Stimulated activated CD4-positive, alpha-beta T cell treated with anti-CD3 and anti-CD28 coated beads, TNF-alpha, amount 100 ng/mL, for 24 hours (primary cell): ENCODE measurements at places on chromosomes 11 and 22.

GRCh38 chr11:75524665-75525432, 892 bp downstream of the GDPD5 start:
- DNase-seq: peak; percentile 25

- no peak for DNase-seq
Measured at GRCh38 chr11:34416766-34417165, 22.0 kb upstream of the CAT start.

- DNase-seq: no peak
Measured at GRCh38 chr11:72039856-72040401, 40.4 kb downstream of the NUMA1 start.

- DNase-seq: no peak
Measured at GRCh38 chr22:26485806-26486390, 2.2 kb downstream of the SRRD start.

GRCh38 chr11:2998073-2998850, 6.1 kb upstream of the NAP1L4 start:
- DNase-seq: no peak

GRCh38 chr11:118198370-118198769, 21.9 kb upstream of the SCN2B start:
- DNase-seq: peak; percentile 85

DNA sequence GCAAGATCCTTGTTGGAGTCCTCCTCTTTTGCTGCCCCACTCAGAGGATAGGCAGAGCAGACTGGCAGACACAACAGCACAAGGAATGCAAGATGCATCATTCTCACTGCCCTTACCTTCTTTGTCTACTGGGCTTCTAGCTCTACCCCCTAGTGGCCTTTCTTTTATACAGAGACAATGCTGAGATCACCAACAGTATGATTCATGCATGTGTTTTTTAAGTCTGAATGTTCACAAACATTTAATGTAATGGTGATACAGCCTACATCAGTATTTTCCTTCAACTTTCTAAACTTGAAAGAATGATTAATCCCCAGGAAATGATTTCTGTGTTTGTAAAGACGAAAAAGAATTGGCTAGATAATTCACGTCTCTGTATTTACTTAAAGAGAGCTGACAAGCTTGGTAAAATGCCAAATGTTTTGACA, at the start of gene MMP10:
Gene MMP10 (minus strand): TSS at position 138 of the 428 bp plus-strand sequence. CDS start 37 bp downstream, at position 101.
- DNase-seq: no peak

DNA sequence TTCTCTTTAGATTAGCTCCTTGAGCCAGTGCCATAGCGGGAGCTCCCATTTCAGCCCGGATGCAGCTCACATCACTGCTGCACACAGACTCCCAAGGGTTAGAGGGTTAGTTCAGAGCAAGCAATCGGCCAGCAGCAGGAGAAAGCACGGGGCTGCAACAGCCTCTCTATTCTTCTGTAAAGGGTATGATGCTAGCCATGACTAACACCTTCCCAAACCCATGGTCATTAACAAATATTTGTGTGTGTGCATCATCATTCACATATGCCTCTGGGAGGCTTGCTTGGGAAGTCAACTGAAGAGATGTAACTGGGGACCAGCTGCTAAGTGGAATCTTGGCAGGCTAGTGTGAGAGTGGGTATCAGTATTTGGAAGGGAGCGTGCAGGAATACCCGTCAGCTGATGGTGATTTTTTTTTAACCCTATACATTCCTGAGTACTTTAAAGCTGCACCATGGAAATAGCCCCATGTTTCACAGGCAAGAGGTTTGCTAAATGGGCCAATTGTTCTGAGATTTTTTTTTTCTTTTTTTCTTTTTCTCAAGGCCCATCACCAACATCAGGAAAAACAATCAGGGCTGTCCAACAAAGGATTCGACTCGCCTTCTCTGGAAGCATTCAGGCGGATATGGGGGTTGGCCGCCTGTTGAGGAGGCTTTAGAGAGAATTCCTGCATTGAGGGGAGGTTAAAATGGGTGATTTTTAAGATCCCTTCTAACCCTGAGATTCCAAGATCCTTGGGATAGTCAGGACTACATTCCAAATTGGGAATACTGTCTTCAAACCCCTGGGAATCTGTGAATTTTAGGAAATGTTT, 33.2 kb upstream of the CCDC89 start:
- no peak for DNase-seq

DNA sequence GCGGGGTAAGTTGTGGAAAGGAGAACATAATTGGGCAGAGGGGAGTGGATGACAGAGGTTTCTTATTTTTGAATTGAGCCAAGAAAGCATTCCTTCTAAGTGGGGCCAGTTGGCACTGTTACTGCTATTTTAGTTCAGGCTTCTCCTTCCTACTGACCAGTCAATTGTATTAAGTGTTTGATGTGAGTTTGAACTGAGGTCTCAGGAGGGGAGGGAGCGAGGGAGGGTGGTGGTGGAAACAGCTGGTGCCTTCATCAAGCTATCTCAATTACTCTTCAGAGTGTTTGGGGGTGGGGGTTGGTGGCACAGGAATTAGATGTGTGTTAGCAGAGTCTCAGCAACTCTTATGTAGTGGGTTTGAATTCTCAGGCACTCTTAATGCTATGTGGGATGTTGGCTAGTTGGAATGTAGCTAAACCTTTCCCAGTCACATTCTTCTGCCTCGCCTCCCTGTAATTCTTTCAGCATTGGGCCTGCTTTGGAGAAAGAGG, 14.5 kb downstream of the CTNND1 start:
- DNase-seq: no peak

GRCh38 chr11:69640995-69641581, at the start of gene CCND1:
Gene CCND1, plus strand, starts transcription at chr11:69641156. Its CDS starts 158 bp downstream, at chr11:69641314.
- DNase-seq: peak; percentile 32

DNA sequence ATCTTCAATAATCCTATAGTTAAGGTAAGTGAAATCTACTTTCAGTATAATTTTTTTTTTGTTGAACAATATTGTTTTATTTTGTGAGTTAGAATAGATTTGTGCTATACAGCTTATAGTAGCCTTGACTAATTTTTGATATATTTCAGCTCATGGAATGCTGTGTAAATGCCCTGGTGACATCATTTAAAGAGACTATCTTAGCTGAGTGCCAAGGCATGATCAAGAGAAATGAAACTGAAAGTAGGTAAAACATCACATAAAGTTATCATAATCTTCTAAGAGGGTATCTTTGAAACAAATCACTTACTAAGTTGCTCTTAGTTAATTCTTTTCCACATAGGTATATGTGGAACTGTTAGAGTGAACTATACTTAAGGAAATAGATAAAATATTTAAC, 51.4 kb upstream of the ACAT1 start:
- no peak for DNase-seq

- DNase-seq: no peak
Measured at GRCh38 chr11:125494561-125494960, 1.5 kb downstream of the FEZ1 start.

- peak; percentile 29 for DNase-seq
Measured at GRCh38 chr11:130068986-130069658, 572 bp upstream of the APLP2 start.

- DNase-seq: no peak
Measured at GRCh38 chr11:114168691-114169090, 109.2 kb downstream of the ZBTB16 start.

- no peak for DNase-seq
Measured at GRCh38 chr22:44361391-44362126, 48.8 kb upstream of the SHISAL1 start.

GRCh38 chr11:126956635-126957034, 43.9 kb downstream of the KIRREL3 start:
- DNase-seq: no peak

GRCh38 chr11:126534141-126534805, 178.8 kb downstream of the ST3GAL4 start:
- DNase-seq: no peak

GRCh38 chr11:28514391-28514790, 406.2 kb downstream of the METTL15 start:
- no peak for DNase-seq

DNA sequence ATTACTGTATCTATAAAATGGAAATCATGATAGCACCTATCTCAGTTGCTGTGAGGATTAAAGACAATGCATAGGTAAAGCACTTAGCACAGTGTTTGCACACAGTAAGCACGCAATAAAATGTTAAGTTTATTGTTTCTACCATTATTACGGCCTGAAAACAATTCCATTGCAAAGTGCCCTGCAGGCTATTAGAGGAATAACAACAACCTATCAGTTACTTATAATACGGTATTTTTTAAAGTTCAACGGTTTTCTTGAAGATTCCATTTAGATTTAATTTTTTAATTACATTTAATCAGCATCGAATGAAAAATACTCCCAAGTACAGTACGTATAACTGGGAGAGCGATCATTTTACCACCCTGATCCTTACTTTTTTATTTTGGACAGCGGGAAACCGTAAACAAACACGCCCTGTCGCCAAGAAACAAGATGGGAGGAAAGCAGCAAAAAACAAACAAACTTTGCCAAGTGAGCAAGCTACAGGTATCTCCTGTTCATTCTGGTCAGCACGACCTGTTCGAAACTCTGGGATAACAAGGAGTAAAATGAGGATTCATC, 893 bp downstream of the SLC36A4 start:
- DNase-seq: no peak

- no peak for DNase-seq
Measured at GRCh38 chr11:76823481-76824028, 37.2 kb upstream of the ACER3 start.

DNA sequence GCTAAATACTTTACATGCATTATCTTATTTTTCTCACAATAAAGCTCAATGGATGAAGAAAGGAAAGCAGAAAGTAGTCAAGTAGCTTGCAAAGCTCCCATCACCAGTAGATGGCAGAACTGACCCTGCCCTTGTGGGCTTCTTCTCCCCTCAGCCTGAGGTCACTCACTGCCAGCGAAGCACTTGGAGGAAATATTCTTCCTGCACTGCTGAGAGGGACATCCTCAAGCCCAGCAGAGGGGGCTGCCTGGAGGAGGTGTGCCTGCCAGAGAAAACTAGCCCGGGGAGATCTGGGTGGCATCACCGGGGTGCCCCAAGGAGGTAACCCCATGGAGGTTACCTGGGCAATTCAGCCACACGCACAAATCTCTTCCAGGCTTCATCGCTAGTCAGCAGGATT, 6.6 kb downstream of the APOL4 start:
- peak; percentile 34 for DNase-seq

DNA sequence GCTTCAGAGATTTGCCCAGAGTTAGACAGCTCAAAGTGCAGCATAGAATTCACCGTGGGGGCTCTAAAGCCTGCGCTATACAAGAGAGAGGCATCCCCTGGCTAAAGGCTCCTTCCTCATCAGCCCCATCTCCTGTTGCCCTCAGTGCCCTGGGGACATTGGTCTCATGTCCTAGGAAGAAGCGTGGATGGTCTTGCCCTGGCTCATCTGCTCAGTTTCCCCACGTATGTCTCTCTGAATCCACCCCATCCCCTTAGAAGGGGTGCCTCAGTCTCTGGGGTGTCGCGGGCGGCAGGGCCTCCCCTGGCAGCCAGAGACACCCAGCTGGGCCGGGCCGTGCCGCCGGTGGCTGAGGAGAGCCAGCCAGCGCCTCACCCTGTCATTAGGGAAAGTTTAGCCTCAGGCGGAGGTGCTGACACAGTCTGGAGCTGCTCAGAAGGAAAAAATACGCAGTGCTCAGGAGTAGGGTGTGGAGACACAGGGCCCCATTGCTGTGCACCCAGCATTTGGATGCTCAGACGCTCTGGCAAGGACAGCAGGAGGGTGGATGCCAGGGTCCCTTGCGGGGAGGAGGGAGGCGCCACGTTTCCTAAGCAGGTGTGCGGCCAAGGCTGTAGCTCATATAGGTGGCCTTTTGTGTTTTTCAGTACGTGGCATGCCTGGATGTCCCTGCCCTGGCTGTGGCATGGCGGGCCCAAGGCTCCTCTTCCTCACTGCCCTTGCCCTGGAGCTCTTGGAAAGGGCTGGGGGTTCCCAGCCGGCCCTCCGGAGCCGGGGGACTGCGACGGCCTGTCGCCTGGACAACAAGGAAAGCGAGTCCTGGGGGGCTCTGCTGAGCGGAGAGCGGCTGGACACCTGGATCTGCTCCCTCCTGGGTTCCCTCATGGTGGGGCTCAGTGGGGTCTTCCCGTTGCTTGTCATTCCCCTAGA, 1.3 kb downstream of the SLC39A13 start:
- no peak for DNase-seq

DNA sequence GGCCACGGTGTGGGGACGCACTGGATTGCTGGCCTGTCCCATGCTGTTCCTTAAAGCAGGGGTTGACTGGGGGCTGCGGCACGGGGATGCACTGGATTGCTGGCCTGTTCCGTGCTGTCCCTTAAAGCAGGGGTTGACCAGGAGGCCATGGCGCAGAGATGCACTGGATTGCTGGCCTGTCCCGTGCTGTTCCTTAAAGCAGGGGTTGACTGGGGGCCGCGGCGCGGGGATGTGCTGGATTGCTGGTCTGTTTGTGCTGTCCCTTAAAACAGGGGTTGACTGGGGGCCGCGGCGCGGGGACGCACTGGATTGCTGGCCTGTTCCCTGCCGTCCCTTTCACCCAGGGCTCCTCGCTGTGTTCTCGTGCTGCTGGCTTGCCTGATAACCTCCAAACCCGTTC, 383.4 kb downstream of the TBC1D22A start:
- DNase-seq: no peak

- no peak for DNase-seq
Measured at GRCh38 chr11:27028561-27028965, 12.1 kb upstream of the BBOX1 start.

DNA sequence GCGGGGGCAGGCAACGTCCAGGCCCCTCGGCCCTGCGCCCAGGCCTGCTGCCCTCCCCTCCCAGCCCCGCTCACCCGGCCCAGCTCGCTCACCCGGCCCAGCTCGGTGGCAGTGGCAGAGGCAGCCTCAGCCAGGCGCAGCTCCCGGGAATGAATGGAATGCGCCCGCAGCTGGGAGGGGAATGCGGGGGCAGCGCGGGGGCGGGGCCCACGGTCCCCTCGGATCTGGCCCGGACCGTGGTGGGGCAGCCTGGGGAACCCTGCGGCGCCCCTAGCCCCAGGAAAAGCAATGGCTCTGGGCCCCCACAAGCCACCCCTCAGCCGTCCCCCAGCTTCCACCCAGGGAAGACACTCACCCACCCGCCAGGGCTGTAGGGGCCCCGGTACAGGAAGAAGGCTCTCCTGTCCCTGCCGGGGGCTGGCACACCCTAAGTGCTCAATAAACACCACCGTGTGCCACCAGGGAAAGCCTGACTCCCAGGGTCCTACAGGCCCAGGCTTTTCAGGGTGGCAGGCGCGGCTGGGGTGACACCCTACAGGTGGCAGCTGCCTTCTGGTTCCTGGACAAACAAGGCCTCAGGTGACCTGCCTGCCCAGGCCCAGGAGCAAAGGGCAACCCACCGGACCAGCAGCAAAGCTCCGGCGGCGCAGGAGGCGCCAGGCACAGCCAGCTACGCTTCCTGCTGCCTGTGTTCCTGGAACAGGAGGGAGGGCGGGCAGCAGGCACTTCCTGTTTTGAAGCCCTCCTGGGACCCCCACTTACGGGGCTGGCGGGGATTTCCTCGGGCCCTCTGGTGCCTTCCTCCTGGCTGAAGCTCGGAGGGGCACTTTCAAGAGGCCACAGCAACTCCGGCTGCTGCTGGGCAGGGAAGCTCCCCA, 13.8 kb downstream of the PLXNB2 start:
- no peak for DNase-seq
